ENCODE measurements at places on chromosomes 4 and X.
A peak's percentile ranks its signal among the peaks of the same experiment; 100 is the strongest.

DNA sequence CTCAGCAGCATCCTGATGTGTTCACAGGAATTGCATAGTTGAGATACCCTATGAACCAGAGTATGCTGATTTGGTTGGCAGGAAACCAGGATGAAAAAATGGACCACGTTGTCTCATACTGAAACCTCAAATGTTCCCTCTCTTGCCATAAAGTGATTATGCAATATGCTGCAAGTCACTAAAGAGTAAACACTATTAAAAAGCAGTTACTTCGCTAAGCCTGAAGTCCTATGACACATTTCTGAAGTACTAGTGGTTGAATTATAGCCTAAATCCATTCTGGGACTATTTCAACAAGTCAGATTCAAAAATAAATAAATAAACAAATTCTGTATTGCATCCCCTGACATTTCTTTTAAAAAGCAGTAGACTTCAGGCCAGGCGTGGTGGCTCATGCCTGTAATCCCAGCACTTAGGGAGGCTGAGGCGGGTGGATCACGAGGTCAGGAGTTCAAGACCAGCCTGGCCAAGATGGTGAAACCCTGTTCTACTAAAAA is 106.0 kb upstream of the NAP1L5 start:
- DNase-seq = no peak

DNA sequence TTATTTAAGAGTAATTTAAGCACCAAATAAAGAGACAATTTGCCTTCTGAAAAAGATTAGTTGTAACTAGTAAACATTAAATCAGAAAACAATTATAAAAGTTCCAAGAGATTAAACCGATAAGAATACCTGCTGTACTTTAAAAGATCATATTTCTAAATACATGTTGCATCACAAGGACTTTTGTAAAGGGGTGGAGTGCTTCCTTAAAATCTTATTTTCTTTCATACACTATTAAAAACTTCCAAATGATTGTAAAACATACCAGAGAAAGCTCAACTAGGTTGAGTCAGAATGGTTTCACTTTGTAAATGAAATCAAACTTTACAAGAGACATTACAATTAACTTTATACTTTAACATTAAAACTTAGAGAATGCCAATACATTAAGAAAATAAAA is 41.8 kb downstream of the ACSL4 start:
- no peak for DNase-seq

- DNase-seq = no peak
Measured at GRCh38 chr4:71382125-71382899, 43.5 kb downstream of the SLC4A4 start.

- no peak for DNase-seq
Measured at GRCh38 chrX:63959975-63960374, 175.0 kb upstream of the ARHGEF9 start.

DNA sequence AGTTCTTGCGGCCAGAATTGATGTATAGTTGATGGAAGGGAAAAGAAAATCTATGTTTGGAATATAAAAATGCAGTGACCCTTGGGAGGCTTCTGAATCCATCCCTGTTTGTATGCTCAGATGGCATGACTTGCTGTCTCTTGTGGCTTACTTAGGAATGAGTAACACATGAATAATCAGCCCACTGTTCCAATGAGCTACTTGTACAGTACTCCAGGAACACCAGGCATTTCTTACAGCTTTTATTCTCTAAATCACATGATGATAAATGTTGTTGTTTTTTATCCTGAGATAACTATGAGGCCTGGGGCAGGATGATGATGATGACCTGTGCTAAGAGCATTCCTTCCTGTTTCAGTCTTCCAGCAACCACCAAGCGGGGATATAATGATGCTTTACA is 18.9 kb downstream of the TMPRSS11E start:
- DNase-seq = no peak

DNA sequence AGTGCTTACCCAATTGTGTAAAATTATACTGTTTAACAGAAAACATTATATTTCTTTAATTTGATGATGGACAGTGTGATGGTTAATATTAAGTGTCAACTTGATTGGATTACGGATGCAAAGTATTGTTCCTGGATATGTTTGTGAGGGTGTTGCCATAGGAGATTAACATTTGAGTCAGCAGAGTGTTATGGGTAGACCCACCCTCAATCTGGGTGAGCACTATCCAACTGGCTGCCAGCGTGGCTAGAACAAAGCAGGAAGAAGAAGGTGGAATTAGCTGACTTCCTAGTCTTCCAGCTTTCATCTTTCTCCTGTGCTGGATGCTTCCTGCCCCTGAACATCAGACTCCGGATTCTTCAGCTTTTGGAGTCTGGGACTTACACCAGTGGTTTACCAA is 42.1 kb downstream of the HS6ST2 start:
- DNase-seq = no peak

- no peak for DNase-seq
Measured at GRCh38 chrX:107429090-107429489, 20.4 kb upstream of the FRMPD3 start.

- DNase-seq = no peak
Measured at GRCh38 chr4:55910140-55910539, 38.6 kb upstream of the CEP135 start.

- no peak for DNase-seq
Measured at GRCh38 chr4:76305971-76306881, at the start of gene STBD1. TSS of gene STBD1 (plus strand) at chr4:76306733. CDS start at chr4:76306770, 37 bp downstream.

DNA sequence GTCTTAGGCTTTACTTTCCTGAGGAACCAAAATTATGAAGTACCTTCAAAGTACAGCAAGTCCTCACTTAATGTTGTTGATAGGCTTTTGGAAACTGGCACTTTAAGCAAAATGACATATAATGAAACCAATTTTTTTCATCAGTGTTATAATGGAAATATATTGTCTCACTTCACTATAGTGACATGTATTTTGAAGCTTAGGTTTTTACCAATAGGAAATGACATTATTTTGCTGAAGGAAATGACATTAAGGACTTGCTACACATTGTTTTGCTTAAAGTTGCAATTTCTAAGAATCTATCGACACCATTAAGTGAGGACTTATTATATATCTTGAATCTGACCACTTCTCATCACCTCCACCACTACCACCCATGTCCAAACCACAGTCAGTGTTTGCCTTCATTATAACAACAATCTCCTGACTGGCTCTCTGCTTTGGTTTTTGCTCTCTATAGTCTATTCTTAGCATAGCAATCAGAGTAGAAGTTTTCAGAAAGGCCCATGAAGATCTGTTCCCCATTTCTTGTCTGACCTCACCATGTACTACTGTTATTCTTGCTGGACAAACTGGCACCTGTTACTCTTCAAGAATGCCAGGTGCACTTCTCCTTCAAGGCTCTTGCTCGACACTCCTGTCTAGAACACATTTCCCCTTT is 311.2 kb downstream of the BMPR1B start:
- no peak for DNase-seq

GRCh38 chr4:114334884-114335330 is 263.7 kb upstream of the UGT8 start:
- DNase-seq = no peak

DNA sequence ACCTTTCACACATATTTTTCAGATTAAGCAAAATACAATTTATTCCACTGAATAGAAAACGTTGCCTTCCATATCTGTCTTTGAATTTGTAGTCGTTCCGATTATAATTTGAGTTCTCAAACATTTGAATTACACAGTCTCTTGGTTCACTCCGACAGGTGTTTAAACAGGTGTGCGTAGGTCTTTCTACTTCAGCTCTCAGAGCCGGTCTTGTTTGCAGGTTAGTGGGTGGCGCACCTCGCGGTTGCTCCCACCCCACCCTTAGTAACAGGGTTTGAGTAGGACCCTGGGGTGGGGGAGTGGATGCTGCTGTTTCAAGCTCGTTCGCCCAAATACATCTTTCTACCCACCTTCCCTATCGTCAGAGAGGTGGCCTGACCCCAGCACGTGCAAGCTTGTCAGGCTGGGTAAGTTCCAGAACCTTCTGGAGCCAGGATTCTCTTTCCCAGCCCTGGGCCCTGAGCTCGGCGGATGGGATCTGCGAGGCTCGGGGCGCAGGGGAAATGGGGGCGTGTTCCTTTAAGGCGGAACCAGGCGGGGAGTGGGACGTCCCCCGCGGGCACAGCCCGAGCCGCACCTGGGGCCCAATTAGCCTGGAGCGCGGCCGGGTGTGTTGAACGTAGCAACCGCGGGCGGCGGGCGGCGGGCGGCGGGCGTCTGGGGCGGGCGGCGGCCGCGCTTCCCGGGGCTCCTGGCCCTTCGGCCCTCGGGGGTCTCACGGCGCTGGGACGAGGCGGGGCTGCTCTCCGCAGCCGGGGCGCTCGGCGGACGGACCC is at the start of gene FAM149A:
Gene FAM149A, plus strand, starts transcription at position 591 of the 776 bp plus-strand sequence.
- no peak for DNase-seq

DNA sequence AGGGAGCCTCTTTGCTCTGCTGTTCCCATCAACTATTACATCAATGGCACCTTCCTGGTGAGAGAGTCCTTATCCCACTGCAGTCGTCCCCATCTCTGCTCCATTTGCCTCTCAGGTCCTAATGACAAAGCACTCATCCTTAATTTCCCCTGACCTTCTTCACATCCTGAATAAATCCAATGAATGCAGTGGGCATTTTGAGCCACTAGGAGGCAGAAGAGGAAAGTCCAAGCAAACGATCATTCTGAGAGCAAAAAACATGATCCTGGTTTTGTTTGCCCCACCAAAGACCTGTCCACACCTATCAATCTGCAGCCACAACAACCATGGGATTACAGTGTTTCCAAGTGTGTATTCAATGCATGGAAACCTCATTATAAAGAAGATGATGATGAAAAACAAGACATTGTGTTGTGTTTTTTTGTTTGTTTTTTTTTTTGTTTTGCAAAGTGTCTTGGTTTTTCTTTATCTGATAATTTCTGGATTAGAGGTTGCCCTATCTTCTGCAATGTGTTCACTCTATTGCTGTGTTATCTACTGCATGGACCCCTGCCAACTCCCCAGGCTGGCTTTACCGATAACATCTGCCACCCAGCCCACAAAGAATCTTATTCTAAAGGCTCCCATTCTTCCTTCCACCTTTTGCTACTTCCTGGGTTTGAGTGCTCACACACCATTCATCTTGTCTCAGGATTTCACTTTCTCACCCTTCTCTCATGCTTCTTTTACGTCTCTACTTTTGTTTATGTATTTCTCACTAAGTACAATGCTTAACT is 207.2 kb downstream of the NLGN4X start:
- DNase-seq = peak; percentile 1

- DNase-seq = no peak
Measured at GRCh38 chrX:12007881-12008280, 130.4 kb upstream of the FRMPD4 start.

Data from smooth muscle cell of the brain vasculature (primary cell).